A549 treated with AZD2906 at 1 μM for 4 hours (cell line): ENCODE measurements at places on chromosomes 3 and 15. TPM values are rescaled to one million over a fixed set of nuclear protein-coding genes. Genes with fewer than 3 reads are reported as not detected.

The OXSM gene
- total RNA-seq: 17.0 to 21.0 TPM (median 19.1 TPM) in 5 replicates

The TBL1XR1 gene
- 13.0 to 19.1 TPM (median 17.0 TPM) in 5 replicates for total RNA-seq

The GOLGA8J gene
- total RNA-seq: 0.09 to 0.15 TPM in 2 of 5 replicates, not detected in the others

The CERS3 gene
- not detected in 5 replicates for total RNA-seq

The MME gene
- 0.12 TPM in 1 of 5 replicates, not detected in the others for total RNA-seq

The SI gene
- total RNA-seq: not detected in 5 replicates

The UPK1B gene
- total RNA-seq: 10.5 to 12.8 TPM (median 12.3 TPM) in 5 replicates

The BOC gene
- total RNA-seq: 4.8 to 6.4 TPM (median 5.5 TPM) in 5 replicates

The SLCO3A1 gene
- 19.0 to 23.1 TPM (median 20.6 TPM) in 5 replicates for total RNA-seq

The CCRL2 gene
- 0.06 to 0.11 TPM (median 0.07 TPM) in 3 of 5 replicates, not detected in the others for total RNA-seq

The SH2D7 gene
- total RNA-seq: not detected in 5 replicates

The ROPN1B gene
- not detected in 5 replicates for total RNA-seq

The STX19 gene
- 0.13 TPM in 1 of 5 replicates, not detected in the others for total RNA-seq

The ARPIN gene
- 9.6 to 12.7 TPM (median 12.2 TPM) in 5 replicates for total RNA-seq

The ANKRD63 gene
- total RNA-seq: 0.24 to 0.43 TPM (median 0.33 TPM) in 5 replicates

The STAB1 gene
- total RNA-seq: 0.07 to 0.18 TPM (median 0.16 TPM) in 5 replicates
